Activated T-cell treated with anti-CD3 and anti-CD28 coated beads, Interleukin-2, amount 50 U/mL, for 72 hours (primary cell): ENCODE measurements at places on chromosomes 4 and X. TPM values are rescaled to one million over a fixed set of nuclear protein-coding genes. Genes with fewer than 3 reads are reported as not detected.

The GLRA2 gene
- total RNA-seq, result not detected

GRCh38 chr4:123786163-123786915, 389.7 kb downstream of the SPRY1 start:
- no peak for DNase-seq

The DCAF8L2 gene
- total RNA-seq, result not detected

- DNase-seq, result no peak
Observed at GRCh38 chr4:20572976-20573375, 127.3 kb upstream of the PACRGL start.

DNA sequence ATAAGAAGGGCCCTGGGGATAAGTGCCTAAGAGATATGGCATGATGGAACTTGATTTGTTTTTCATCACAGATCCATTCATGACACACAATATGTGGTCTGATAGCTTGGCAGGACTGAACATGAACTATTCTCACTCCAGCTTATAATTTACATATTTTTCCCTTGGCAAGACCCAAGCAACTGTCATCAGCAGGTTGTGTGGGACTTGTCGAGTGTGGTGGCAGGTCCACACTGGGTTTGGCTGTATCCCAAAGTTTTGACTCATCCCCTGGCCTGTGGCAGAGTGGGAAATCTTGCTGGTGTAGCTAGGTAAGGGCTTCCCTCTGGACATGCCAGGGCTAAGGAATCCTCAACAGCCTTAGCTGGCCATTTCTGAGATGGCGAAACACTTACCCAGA, 81.0 kb upstream of the STIM2 start:
- no peak for DNase-seq
